ENCODE measurements at places on chromosomes 13 and 19.

GRCh38 chr13:25867038-25867437 is 184.8 kb downstream of the SHISA2 start:
- DNase-seq: no peak

GRCh38 chr13:67229481-67230403 is at the start of gene PCDH9:
TSS of gene PCDH9 (minus strand) at chr13:67230336. CDS start at chr13:67228440, 1,896 bp downstream.
- no peak for DNase-seq

GRCh38 chr13:30880856-30881155 is 25.3 kb upstream of the MEDAG start:
- no peak for DNase-seq

GRCh38 chr13:102774591-102775520 is 1.3 kb upstream of the TEX30 start:
- no peak for DNase-seq

DNA sequence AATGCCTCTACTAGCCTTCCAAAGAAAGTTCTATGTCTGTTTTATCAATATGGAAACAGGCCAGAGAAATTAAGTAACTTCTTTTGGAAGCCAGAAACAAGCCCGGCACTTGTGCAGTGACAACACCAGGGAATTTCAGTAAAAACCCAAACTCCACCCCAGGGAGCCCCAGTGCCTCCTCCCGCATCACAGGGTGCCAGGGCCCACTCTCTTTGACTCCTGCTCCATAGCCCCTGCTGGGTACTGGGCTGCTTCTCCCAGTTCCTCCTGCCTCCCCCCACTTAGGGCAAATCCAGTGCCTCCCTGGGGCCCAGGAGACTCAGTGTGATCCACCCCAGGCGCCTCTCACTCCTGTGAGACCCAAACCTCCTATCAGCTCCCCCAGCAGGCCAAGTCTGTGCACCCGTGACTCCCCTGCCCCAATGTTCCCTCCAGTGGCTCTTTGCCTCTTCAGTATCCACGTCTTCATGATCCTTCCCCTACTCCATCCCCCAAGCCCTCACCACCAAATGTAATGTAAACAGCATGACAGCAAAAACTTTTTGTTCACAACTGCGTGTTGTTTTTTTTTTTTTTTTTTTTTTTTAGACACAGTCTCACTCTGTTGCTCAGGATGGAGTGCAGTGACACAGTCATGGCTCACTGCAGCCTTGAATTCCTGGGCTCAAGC is 2.3 kb upstream of the FFAR3 start:
- no peak for DNase-seq

DNA sequence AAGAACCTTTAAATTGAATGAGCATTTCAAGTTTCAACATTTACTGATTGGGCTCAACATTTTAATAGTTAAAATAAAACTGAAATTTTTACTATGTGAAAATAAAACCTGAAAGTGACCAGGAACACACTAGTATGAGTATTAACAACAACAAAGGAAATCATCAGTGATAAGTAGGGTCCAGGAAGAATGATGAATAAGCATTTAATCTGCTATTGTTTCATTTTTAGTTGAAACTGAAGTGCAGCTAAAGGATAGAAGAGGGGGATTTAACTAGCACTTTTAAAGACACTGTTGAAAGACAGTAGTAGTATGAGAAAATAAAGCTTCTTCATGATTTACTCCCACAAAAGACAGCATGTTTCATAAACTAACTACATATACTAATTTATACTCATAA is 250.9 kb upstream of the IPO5 start:
- DNase-seq: no peak

DNA sequence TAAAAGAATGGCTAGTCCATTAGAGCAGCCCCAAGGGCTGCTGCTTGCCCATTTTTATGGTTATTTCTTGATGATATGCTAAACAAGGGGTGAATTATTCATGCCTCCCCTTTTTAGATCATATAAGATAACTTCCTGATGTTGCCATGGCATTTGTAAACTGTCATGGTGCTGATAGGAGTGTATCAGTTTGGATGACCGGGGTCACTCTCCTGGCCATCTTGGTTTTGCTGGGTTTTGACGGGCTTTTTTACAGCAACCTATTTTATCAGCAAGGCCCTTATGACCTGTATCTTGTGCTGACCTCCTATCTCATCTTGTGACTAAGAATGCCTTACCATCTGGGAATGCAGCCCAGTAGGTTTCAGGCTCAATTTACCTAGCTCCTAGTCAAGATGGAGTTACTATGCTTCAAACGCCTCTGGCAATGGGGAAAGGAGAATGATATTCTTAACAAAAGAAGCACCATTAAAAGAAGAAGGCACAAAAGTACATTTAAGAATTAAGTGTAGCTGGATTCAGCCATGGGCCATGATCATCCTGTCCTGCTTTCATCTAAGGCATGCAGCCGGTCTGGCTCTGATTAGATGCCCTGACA is 1156.0 kb downstream of the PCDH9 start:
- DNase-seq: no peak

DNA sequence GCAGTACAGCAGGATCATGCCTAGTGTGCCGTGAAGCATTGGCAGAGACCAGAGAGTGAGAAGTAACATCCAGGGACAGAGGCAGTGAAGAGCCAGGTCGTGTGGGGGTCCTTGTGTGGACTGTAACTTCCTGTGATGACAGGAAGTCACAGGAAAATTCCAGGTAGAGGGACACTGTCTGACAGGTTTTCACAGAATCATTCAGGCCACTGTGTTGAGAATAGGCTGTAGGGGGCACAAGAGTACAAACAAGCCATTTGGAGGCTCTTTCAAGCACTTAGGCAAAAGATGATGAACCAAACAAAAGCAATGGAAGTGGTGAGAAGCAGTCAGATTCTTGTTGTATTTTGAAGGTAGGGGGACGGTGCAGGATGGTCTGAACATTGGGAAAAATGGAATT is 46.4 kb downstream of the N4BP2L1 start:
- no peak for DNase-seq
